ENCODE measurements at places on chromosomes 3 and 15.

- peak; percentile 83 for DNase-seq
These were observed 317.5 kb downstream of the GBE1 start for GRCh38 chr3:81443958-81444357.

DNA sequence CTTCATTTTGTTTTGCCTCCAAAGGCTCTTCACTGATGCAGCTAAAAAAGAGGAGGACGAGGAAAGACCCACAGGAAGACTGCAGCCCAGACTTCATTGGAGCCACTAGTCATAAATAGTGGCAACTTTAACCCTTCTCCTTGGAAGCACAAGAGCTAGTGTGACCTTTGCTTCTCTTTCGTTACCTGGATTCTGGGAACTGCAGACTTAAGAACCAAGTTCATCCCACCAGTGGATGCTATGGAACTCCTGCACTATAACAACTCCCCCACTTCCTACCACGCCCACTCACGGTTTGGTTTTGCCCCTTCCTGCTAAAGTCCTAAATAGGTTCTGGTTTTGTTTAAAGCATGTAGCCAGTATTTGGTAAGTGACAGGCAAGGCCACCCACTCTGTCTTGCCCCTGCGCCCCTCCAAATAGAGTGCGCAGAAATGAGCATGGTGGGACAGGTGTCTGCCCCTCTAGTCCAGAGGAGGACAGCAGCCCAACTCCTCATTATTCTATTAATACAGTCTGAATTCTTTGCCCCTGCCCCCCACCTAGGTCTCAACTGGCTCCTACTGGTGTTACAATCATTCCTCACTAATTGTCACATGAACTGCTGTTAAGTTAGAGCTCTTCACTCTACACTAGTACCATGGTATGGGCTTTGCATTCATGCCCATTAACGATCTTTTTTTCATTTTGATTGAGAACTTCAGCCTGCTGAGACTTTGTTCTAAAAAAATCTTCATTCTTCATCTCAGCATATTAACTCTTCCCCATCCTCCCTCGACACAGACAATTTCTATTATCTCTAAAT lies 504.6 kb downstream of the FOXP1 start:
- no peak for DNase-seq

- DNase-seq: no peak
These were observed 2.8 kb downstream of the CDAN1 start for GRCh38 chr15:42734076-42734672.

DNA sequence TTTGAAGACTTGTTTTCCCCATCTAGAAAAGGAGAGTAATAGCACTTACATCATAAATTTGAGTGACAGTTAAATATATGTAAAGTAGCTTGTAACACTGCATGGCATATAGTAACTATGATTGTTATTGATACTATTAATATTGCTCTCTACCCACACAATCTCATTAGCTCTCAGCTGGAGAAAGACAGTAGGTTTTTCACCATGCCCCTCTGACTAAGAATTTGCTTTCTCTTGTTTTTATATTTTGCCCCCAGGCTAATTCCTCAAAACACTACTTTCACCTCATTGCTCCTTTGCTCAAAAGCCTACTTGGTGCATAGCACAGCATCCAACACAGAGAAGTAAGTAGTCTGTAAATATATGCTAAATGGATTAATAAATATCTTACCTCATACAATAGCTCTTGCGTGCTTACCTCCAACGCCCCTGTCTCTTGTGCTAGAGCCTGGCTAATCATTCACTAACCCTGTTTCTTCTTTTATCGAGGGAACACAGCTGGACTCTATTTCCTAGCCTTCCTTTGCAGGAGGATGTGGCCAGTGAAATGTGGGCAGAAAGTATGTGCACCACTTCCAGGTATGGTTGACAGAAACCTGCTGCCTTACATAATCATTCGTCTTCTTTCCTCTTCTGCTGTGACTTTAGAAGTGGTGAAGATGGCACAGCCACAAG lies 190.0 kb downstream of the PLCH1 start:
- no peak for DNase-seq

DNA sequence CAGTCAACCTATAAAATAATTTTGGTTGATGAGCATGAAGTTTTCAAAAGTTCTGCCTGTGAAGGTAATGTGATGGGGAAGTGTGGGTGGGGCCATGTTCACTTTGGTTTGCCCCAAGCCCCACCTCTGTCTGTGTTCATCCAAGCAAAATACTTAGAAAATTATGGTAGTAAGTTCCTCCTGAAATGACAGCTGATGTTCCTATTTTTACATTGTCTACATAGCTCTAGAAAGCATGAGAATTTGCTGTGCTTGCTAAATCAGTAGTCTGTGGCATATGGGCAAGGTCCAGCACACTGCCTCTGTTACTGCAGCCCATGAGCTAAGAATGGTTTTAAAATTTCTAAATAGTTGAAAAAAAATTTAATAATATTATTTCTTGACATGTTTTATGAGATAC lies 21.9 kb upstream of the CP start:
- no peak for DNase-seq
